ENCODE measurements at places on chromosomes 3 and 15.

DNA sequence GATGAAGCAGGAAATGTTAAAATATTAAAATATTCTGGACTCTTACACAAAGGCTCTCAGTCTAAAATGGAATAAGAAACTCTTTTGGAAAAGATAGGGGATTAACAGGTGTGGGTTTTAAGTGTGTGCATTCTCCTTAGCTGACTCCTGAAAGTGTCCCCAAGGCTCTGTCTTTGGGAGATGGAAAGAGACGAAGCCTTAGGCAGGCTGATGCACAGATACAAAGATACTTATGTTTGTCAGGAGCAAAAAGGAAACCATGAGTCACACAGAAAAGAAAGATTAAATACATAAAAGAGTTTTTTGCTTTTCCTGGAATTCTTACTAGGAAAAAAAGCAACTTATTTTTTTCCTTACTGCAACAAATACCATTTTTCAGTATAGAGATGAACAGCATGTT is 23.8 kb upstream of the ABI3BP start:
- no peak for DNase-seq

DNA sequence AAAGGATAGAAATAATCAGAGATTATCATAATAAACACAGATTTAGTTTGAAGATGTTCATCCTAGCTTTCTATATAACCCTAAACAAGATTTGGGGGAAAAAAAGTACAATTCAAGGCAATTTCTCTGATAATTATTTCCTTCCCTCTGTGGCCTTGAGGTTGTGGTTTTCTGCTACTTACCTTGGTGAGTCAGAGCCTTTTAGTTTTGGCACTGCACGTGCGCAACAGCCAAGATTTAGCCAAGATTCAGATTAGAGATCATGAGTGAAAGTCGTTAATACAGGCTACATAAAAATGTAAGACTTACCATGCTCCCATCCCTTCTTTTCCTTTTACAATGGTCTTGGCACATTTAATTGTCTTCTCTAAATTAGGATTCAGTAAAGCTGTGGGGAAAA is 6.7 kb downstream of the LYZL4 start:
- DNase-seq: no peak

- no peak for DNase-seq
These were observed 320.6 kb downstream of the ARRDC4 start for GRCh38 chr15:98281130-98281529.

DNA sequence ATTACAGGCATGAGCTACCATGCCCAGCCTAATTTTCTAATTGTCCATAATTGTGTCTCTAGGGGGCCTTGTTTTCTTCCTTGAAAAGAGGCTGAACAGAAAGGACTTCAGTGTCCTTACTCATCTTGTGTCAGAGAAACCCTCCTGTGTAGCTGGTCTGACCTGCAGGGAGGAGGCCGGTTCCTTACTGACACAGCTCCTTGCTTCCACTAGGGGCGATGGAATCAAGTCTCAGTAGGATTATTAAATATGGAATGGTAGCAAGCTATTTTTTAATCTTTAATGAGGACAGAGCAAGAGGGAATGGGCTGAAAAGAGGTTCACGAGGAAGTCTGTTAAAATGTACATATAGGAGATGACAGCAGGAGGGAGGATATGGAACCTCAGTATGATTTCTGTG is 8.6 kb downstream of the LPCAT4 start:
- no peak for DNase-seq

GRCh38 chr3:130705501-130705900 is 41.1 kb downstream of the PIK3R4 start:
- DNase-seq: no peak

DNA sequence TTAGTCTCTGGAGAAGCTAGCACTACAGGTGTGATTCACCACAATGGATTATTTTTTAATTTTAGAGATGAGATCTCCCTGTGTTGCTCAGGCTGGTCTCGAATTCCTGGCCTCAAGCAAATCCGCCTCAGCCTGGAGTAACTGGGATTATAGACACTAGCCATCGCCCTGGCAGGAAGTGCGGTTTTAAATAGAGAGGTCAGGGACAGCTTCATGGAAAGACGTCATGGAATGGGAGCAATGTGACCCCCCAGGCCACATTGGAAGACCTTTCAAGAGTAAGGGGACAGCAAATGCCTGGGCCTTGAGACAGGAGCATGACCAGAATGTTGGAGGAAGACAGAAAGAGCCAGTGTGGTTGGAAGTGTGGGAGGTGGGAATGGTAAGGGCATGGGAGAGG is 2.2 kb upstream of the ISG20 start:
- DNase-seq: no peak

GRCh38 chr15:99416191-99417188 is 149.3 kb upstream of the MEF2A start:
- DNase-seq: no peak

GRCh38 chr3:150385296-150386242 is 22.5 kb upstream of the TSC22D2 start:
- DNase-seq: no peak

GRCh38 chr3:16323737-16324136 is 58.7 kb downstream of the OXNAD1 start:
- DNase-seq: no peak

DNA sequence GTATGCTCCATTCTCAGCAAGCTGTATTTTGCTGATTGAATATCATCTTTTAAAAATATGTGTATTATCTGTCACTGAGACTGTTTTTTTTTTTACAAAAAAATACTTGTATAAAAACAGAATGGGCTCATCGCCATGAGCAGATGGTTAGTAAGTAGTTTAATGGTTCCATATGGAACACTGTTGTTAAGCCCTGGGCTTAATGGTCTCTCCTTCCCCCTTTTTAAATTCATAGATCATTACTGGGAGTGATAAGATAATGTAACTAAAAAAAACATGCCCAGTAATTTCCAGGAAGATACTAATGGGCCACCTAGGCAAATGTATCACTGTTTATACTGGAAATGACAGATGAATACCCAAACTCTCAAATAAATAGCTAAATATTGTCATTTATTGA is 95.3 kb upstream of the TPRG1 start:
- no peak for DNase-seq

GRCh38 chr3:57963811-57964346 is 44.3 kb upstream of the FLNB start:
- no peak for DNase-seq

- no peak for DNase-seq
These were observed 67.9 kb downstream of the LRIG1 start for GRCh38 chr3:66432767-66433521.

- no peak for DNase-seq
These were observed 139.0 kb upstream of the LIPC start for GRCh38 chr15:58292751-58293175.

GRCh38 chr3:191492601-191493000 is 31.6 kb downstream of the PYDC2 start:
- DNase-seq: no peak

- no peak for DNase-seq
These were observed 13.9 kb downstream of the PHLDB2 start for GRCh38 chr3:111872979-111873378.

DNA sequence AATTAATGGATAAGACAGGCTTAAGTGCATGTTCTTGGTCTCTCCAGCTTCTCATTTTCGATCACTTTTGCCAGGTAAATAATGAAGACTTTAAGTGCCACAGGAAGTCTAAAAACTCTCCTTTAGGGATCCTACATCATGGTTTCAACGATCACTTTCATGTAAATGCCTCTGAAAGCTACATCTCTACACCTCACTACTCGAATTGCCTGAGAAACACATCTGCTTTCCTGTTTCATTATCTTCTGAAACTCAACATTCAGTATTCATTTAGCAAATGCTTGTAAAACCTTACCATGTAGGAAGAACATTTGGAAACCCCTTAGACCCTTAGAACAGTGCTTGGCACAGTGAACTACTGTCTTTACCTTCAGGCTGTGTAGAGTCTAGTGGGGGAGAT is 16.2 kb downstream of the THAP10 start:
- DNase-seq: no peak

GRCh38 chr15:42820811-42821210 is 83.9 kb upstream of the CDAN1 start:
- no peak for DNase-seq

GRCh38 chr3:43388175-43388574 is 101.8 kb downstream of the SNRK start:
- DNase-seq: no peak

DNA sequence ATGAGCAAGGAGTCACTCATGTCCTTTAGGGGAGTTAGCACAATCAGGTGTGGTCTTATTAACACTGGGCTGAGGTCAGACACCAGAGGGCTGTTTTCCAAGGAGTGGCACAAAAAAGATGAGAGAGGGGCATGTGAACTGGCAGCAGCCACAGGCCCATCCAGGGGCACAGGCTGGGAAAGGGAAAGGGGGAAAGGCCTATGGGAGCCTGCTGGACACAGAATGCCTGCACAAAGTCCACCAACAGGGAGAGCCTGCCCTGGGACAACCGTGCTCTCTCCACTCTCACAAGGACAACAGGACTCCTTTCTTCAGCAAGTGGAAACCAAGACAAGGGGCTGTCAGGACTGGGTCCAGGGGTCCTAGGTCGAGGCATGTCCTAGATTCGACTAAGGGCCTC is 109.6 kb downstream of the ADCY5 start:
- DNase-seq: no peak

GRCh38 chr3:106593381-106593780 is 724.6 kb upstream of the CBLB start:
- no peak for DNase-seq

- DNase-seq: no peak
These were observed 54.5 kb downstream of the TMEM108 start for GRCh38 chr3:133092681-133093080.

DNA sequence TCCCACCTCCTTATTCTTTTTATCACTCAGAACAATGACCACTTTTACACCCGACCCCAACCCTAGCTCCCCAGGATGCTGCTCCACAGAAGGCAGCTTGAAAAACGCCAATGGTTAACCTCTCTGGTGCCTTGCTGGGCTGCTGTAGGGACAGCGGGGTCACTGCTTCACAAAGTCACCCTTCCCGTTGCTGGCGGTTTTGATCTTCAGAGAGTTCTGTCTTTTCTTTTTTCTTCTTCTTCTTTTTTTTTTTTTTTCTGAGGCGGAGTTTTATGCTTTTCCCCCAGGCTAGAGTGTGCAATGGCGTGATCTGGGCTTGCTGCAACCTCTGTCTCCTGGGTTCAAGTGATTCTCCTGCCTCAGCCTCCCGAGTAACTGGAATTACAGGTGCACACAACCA is 20.7 kb downstream of the CEP19 start:
- no peak for DNase-seq

DNA sequence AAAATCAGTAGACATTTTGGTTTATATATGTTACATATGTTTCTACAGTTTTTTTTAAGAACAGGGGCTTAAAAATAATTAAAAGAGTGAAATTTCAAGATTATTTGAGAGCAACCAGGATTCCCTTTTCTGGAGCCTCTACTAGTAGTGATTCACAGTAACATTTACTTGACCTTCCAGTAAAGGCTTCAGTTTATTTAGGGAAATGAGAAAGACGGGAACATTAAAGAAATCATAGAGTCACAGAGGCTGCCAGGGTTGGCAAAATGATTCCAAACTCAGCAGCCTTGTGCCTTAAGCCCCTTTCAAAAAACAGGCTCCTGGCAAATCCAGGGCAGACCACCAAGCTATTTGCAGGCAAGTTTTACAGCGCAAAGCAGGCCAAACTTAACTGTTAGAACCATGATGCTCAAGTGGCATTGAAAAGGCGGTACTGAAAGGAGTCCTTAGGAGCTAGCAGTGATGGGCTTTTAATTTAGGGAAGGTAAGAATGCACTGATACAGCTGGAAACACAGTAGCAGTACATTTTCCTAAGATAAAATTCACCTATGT is 201.1 kb upstream of the ADAMTS9 start:
- DNase-seq: no peak

- DNase-seq: no peak
These were observed 442.3 kb upstream of the TPRG1 start for GRCh38 chr3:188729422-188729821.

DNA sequence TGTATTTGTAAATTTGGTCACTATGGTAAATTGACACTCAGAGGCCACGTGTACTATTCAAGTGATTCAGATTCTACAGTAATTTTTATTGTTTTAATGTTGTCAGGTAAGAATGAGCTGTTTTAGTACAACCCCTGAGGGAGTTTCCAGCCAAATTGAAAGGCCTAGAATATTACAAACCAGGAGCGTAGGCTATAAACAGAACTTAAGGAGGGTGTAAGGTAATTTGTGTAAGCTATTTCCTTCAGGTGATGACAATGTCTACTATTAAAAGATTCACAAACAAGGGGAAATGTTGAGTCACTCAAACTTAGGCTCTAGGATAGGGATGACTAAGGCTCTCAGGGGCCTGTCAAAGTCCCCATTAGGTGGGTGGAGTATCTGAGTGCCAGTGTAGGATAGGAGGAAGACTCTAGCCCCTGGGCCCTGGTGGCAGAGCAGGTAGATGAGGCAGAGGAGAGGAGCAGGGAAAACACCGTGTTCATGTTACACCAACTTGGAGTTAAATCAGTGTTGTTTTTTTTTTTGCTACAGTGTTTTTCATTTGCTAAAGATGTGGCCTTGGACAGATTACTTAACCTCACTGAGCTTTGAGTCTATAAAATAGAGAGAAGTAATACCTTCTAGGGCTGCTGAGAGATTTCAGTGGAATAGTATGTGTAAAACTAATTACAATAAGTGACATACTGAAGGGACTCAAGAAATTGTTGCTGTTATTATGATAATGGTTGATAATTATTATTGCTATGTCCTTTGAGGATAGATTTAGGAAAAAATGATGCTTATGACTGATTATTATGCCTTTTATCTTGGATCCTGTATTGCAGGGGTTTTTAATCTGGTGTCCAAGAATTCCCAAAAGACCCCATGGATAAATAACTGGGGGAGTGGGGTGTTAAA is 10.3 kb downstream of the TM4SF1 start:
- DNase-seq: no peak

DNA sequence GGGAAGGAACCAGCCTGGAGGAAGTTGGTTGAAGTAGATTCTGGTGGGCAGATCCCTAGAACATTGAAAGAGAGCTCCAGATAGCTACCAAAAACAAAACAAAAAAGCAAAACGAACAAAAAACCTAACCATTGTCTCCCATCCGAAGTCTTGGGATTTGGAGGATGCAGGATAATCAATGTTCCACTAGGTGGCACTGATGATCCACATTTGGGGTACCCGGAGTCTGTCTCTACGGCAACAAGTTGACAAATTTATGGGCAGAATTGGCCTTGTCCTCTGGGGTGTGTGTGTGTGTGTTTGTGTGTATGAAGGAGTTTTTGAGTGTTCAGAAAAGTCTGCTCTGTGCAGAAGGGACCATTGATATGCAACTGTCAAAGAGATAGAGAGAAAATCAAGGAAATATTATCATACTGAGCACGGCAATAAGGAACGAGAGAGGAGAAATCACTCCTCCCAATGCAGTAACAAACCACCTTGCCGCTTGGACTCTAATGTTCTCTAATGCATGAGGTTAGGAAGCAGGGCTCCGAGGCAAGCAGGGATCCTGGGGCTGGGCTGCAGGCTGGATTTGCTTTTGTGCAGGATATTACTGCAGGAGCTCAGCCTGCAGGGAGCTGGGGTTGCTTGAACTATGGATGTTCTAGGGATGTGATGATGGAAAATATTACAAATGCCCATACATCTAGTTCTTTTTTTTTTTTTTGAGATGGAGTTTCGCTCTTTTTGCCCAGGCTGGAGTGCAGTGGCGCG is 59.8 kb upstream of the KLHL25 start:
- DNase-seq: peak; percentile 63

- DNase-seq: no peak
These were observed 73.0 kb upstream of the NEO1 start for GRCh38 chr15:72979308-72979707.

GRCh38 chr15:69502470-69503045 is 49.9 kb downstream of the RPLP1 start:
- DNase-seq: no peak

GRCh38 chr15:28096670-28097431 is 2.3 kb downstream of the OCA2 start:
- DNase-seq: no peak

GRCh38 chr3:129432036-129432435 is 3.6 kb upstream of the EFCAB12 start:
- DNase-seq: no peak

Data from D721Med (cell line).